Sigmoid colon (tissue), 7 donors: ENCODE measurements at places on chromosomes 3 and 15. TPM values are rescaled to one million over a fixed set of nuclear protein-coding genes. Genes with fewer than 3 reads are reported as not detected.

ADAMTS7 gene
- total RNA-seq, result 8.3 TPM

TAGLN3 gene
- total RNA-seq, result 17.8 TPM

TERC gene
- 65.3 TPM for total RNA-seq

CKMT1A gene
- total RNA-seq, result 0.36 TPM

TM4SF1 gene
- 32.1 TPM for total RNA-seq

ST3GAL6 gene
- total RNA-seq, result 11.8 TPM

KNG1 gene
- not detected for total RNA-seq

PLOD2 gene
- total RNA-seq, result 63.3 TPM

PPP1R14D gene
- total RNA-seq, result not detected

RTP3 gene
- not detected for total RNA-seq

DAZL gene
- total RNA-seq, result not detected

GOLGA6D gene
- total RNA-seq, result not detected

SNX1 gene
- total RNA-seq, result 87.9 TPM

CIDEC gene
- total RNA-seq, result 1.6 TPM

GPR171 gene
- total RNA-seq, result 2.6 TPM

CRELD1 gene
- total RNA-seq, result 51.6 TPM

SLC6A11 gene
- total RNA-seq, result not detected

GRCh38 chr3:54967731-54968161, 39.9 kb upstream of the LRTM1 start:
- no peak for DNase-seq

- no peak for DNase-seq
Observed at GRCh38 chr3:161051856-161052255, 53.3 kb downstream of the B3GALNT1 start.

- no peak for DNase-seq
Observed at GRCh38 chr3:117722856-117723255, 1013.3 kb downstream of the TUSC7 start.

DNA sequence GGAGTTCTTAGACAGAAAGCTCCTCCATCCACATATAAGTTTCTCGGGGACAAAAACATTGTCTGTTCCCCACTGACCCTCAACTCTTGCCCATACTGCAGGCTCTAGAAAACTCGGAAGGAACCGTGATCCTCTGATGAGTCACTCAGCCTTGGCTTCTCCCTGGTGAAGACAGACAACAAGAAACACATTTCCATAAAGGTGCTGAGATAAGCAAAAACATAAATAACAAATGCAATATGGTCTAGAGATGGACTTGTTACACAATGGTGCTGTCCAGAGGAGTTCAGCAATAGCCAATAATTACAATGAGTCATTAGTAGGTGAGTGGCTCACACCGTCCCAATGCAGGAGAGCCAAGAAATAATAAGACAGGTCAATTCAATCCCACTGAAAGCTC, 43.7 kb downstream of the MAGI1 start:
- DNase-seq, result no peak

DNA sequence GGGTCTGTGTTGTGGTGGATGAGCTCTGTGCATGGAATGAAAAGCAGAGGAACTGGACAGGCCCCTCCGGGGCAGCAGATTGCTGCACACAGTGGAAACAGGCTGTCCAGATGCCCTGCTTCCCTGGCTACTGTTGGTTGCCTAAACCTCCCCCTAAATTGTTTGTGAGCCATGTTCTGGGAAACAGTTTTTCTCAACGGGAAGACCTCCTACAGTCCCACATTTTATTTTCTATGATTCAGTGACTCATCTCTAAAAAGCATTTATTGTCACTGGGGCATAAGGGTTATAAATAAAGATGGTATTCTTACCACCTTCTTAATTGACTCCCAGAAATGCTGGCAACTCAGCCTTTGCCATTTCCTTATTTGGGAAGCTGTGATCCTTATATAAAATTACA, 20.3 kb upstream of the PTPN9 start:
- DNase-seq, result no peak

- peak; percentile 94 for DNase-seq
Observed at GRCh38 chr3:9769426-9770275, at the start of gene CAMK1. CAMK1 (minus strand) TSS chr3:9769947; CDS start chr3:9767749, 2,198 bp downstream.

DNA sequence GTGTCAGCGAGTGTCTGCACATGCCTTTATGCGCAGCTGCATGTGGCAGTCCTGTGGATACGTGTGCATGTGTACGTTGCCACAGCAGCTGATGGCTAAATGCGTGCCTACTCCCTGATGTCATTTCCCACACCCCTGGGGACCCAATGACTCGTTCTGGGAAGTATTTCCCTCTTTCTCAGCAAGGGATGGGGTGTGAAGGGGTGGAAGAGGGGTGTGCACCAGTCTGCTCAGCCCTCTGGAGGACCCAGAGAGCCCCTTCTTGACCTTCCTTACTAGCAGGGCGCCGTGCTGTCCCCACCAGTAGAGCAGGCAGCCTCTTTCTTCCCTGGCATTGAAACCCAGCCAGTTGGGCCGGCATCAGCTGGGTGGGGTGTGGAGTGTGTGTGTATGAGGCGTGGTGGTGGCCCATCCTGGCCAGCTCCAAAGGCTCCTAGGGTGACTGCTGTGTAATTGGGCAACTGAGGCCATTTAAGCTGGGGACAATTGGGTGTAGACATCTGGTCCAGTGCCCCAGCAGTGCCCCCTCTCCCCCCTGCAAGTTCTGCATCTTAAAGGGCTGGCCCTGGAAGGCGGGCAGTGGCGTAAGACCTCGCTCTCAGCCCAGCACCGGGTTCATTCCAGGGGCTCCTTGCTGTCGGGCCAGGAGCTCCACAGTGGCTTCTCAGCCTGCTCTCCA, 19.2 kb downstream of the SNX33 start:
- no peak for DNase-seq

GRCh38 chr15:38587214-38587613, 22.6 kb upstream of the RASGRP1 start:
- no peak for DNase-seq

DNA sequence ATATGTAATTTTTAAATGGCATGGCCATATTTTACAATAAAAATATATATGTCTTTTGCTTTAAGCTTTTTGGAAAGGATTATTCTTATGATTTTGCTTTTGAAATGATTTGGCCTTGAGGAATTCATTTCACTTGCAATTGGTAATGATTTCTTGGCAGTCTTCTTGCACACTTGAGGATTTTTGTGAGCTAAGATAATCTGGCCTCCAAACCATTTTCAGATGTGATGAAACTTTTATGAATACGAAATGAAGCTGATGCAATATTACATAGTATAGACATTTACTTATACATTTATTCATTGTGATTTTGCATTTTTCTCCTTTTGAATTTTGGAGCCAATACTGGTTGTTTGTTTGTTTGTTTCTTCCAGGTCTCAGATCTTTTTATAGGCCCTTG, 6.4 kb upstream of the SH2D7 start:
- no peak for DNase-seq

GRCh38 chr3:32969656-32970055, 18.2 kb downstream of the CCR4 start:
- DNase-seq, result no peak

DNA sequence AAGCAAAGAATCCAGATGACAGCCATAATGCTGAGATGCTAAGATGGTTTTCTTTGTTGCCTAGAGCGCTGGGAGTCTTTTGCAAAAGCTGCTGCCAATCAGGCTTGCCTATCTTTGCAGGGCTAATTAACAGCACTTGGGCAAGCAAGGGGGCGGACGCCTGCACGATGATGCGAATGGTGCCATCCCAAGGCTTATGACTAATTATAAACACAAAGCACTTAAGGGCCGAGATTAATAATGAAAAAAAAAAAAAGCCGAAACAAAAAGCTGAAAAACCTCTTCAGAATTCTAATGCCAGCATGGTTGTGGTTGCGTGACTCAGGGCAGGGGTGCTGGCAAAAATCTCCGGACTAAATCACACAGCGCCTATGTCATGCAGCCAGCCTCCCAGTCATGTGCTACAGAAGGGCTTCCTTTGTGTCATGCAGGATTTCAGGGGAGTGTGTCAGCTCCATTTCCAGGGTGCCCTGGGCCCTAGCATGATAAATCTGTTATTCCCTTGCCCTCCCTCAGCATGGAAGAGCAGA, 185.0 kb upstream of the ANKRD28 start:
- no peak for DNase-seq

DNA sequence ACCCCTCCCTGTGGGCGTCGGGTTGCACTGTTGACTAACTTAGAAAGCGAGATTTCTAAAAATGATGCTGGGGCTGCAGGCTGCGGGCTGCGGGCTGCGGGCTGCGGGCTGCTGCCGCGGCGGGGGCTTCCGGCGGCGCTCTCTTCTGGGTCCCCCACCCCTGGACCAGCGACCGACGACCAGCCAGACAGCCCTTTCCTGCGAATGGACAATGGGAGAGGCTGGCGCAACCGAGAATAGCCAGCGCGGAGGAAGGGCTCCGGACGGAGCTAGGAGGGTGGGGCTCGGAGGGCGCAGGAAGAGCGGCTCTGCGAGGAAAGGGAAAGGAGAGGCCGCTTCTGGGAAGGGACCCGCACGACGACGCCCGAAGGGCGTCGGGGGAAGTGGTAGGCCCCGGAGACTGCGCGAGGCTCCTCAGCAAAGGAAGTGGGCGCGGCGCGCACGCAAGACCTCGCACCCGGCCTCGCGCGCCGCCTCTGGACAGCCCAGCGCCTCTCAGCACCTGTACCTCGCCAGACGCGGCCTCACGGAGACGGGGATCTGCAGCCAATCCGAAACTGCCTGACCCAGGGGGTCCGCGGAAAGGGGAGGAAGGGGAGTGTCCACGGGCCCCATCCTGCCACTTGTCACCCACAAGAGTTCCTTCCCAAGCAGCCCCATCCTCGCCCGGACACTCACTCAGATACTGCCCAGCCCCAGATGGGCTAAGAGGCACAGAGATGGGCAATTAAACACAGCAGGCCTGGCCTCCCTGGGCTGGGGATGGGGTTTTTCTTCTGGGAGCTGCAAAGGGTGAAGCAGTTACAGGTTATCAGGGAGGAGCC, 70.7 kb downstream of the SLC12A8 start:
- peak; percentile 84 for DNase-seq

DNA sequence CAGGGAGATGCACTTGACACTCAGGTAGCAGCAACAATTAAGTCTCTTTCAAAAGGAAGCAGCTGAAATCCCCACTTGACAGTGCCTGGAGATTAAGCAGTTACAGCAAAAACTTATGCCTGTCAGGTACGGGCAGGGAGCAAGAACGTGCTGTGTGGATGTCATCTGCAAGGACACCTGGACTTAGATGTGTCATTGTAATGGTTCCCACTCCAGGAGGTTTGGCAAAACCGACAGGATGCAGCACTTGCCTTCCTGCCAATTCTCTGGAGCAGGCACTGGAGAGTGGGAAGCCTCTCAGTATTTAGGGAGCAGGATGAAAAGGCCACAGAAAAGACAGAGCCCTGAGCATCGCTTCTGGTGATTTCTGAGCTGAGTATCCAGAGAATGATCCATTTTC, 292.4 kb downstream of the PDCD6IP start:
- DNase-seq, result no peak

DNA sequence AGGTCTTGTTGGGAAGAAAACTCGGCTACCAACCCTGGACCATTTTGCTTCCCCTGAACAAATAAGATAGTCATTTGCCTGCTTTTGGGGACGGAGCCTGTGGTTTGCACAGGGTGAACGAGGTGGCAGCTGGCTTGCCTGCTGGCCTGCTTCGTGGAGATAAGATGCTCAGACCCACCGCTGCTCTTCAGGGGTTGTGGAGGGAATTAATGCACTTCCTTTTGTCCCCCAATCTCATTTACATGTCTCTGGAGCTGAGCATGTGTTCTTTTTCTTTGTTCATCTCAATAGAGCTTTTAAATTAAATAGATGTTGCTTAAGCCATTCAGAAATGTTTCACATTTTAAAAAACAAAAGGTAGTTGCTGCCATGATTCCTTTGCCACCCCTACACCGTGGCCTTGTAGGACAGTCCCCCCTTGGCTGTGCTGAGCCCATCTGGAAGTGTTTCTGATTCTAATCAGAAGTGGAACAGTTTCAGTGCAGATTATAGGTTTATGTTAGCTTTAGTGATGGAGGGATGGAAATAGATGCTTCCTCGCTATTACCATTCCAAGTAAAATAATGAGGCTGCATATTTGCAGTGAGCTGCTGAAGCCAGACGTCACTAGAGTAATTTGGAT, 25.6 kb downstream of the APBA2 start:
- peak; percentile 39 for DNase-seq

DNA sequence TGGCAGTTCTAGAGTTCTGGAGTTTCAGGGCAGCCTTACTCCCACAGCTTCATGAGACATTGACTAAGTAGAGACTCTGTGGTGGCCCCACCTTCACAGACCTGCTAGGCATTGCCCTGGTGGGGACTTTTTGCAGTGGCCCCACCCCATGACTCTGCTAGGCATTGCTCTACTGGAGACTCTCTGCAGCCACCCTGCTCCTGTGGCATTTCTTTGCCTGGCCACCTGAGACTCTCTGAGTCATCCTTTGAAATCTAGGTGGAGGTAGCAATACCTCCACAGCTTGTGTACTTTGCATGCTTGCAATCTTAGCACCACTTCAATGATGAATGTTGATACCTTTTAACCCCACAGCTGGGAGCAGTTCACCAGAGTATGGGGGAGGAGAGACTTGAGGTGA, 40.6 kb upstream of the DHX36 start:
- DNase-seq, result no peak

- DNase-seq, result no peak
Observed at GRCh38 chr3:123048480-123049237, 18.2 kb upstream of the PDIA5 start.

DNA sequence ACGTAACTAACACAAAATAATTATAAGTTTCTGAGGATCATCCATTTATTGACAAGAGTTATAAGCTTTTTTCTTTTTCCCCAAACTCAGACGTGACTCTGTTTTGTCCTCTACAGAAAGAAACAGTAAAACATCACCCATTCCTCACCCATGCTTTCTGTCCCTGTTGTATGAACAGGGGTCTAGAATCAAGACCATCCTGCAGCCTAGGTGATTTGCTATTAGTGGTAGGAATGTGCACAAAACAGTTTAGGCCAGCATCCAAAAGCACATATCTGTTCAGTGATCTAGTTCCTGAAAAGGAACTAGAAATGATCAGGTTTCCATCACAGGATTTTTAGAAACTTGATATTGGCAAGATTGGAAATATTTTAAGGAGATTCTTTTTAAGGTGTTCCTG, 527.6 kb downstream of the SOX2 start:
- no peak for DNase-seq

DNA sequence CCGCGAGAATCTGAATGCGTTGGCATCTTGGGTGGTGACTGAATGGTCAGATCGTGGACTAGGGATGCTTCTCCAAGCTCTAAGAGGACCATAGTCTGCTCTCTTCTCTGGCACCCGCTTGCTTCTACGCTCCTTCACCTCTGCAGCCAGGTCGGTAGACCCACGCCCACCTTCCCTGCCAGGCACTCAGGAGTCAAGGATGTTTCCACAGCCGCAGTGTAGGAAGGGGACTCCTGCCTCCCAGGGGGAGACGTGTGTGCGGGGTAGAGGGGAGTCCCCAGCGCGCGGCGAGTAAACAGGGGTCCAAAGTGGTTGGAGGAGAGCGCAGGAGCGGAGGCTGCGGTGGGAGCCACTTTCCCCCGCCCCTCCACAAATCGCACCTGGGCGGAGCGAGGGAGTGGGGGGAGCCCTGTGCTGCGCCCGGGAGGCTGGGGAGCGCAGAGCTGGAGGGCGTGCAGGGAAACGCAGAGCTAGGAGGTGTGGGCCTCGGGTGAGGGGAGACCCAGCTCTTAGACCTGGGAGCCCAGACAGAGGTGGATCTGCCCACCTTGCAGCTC, 1.7 kb downstream of the LRRC3B start:
- DNase-seq, result peak; percentile 58

GRCh38 chr3:123658118-123658851, 73.4 kb upstream of the HACD2 start:
- DNase-seq, result peak; percentile 92

GRCh38 chr3:9949115-9949514, 3.1 kb downstream of the PRRT3 start:
- DNase-seq, result no peak

- no peak for DNase-seq
Observed at GRCh38 chr3:142459929-142460328, 12.1 kb upstream of the XRN1 start.

GRCh38 chr3:32009101-32009500, 27.6 kb downstream of the ZNF860 start:
- DNase-seq, result no peak
